Activated naive CD8-positive, alpha-beta T cell treated with anti-CD3 and anti-CD28 coated beads, Interleukin-2, amount 50 U/mL, for 24 hours (primary cell): ENCODE measurements at places on chromosomes 5 and 9.
A peak's percentile ranks its signal among the peaks of the same experiment; 100 is the strongest.

DNA sequence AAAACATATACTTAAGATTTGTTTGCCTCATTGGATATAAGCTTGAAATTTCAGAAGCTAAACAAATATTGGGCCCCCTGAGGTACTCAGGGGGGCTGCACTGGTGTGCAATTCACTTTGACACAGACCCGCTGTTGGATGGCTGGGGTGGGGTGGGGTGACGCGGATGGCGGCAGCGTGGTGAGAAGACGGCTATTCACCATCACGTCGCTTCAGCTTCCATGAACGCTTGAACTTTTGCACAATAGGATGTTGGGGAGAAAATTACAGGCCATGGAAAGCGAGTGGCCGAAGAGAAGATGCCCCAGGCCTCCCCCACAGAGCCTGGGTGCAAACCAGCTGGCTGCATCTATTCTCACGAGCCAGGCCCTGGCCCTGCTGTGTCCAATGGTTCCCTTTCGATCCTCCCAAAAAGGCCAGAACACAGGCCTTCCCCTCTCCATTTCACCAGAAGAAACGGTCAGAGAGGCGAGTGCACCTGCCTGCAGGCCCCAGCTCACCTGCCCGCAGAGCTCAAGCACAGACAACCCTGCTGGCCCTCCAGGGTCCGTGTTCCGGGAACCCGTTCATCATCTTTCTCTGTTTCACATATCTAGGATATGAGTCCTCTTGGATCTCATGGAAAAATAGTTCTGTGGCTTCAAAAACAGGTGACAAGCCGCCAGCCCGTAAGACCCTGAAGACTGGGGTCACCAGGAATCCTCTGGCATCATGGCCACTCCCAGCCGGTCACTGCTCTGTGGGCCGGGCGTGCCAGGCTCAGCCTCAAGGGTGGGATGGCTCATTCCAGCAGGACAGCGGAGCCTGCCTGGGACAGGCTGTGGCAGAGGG is 46.8 kb upstream of the SARDH start:
- no peaks in the 10 kb centered on the region for H3K36me3 ChIP-seq
- no peaks in the 10 kb centered on the region for H3K27me3 ChIP-seq
- H3K4me1 ChIP-seq: peaks cover 9% of the 10 kb centered on the region
- H3K27ac ChIP-seq: no peak overlapping the region

DNA sequence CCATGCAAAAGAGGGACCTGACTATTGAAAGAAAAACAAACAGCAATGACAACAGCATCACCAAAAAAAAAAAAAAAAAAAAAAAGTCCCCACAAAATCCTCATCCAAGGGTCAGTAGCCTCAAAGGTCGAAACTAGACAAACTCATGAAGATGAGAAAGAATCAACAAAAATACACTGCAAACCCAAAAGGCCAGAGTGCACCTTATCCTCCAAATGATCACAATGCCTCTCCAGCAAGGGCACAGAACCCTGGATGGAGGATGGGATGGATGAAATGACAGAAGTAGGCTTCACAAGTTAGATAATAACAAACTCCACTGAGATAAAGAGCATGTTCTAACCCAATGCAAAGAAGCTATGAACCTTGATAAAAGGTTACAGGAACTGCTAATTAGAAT is 250.4 kb upstream of the GRAMD2B start:
- H3K4me3 ChIP-seq: no peak overlapping the region
- no peaks in the 10 kb centered on the region for H3K27me3 ChIP-seq
- no peak for DNase-seq
- no peaks in the 10 kb centered on the region for H3K4me1 ChIP-seq
- no peaks in the 10 kb centered on the region for H3K36me3 ChIP-seq

DNA sequence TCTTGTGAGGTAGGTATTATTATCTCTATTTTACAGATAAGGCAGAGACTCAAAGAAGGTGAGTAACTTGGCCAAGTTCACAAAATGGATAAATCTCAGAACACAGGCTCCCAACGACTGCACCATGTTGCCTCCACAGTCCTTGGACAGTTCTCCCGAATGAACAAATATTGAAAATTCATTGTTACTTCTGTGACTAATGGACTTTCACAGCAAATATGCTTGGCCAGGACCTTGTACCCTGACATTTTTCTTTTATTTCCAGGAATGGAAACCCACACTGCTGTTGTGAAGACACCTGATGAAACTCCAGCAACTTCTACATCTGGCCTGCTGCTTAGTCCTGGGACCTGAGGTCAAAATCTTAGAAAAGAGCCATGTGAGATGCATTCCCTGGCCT is 2.5 kb upstream of the CYSTM1 start:
- H3K36me3 ChIP-seq: no peaks in the 10 kb centered on the region
- H3K27me3 ChIP-seq: no peaks in the 10 kb centered on the region
- H3K4me3 ChIP-seq: no peak overlapping the region
- no peak for DNase-seq
- no peak overlapping the region for H3K27ac ChIP-seq

- H3K36me3 ChIP-seq: no peaks in the 10 kb centered on the region
- H3K27me3 ChIP-seq: no peaks in the 10 kb centered on the region
- no peaks in the 10 kb centered on the region for H3K4me1 ChIP-seq
- no peak for DNase-seq
- H3K27ac ChIP-seq: no peak overlapping the region
- H3K4me3 ChIP-seq: no peak overlapping the region
These were observed 168.9 kb downstream of the MUSK start for GRCh38 chr9:110837401-110838005.

GRCh38 chr9:110130211-110130610 is 77.7 kb downstream of the C9orf152 start:
- no peak overlapping the region for H3K27ac ChIP-seq
- no peaks in the 10 kb centered on the region for H3K36me3 ChIP-seq
- no peaks in the 10 kb centered on the region for H3K27me3 ChIP-seq
- no peak for DNase-seq
- peaks cover 54% of the 10 kb centered on the region for H3K4me1 ChIP-seq

DNA sequence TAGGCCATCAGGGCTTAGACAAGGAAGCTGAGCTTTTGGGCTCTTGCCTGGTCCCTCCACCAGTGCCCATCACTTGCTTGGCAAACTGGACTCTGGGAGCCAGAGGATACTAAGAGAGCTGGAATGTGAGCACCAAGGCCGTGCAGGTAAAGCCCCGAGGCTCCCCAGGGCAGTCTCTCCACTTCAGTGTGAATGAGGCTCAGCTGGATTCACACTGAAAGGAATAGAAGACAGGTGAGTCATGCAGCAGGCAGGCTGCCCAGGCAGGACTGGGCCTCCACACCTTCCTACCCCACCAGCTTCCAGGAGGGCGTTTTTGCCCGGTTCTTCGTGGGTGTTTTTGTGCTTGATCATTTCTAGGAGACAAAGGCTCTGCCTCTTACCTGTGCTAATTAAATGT is 7.3 kb upstream of the CTSV start:
- no peaks in the 10 kb centered on the region for H3K4me1 ChIP-seq
- no peak overlapping the region for H3K27ac ChIP-seq
- peaks cover 30% of the 10 kb centered on the region for H3K27me3 ChIP-seq
- no peak overlapping the region for H3K4me3 ChIP-seq
- DNase-seq: no peak

DNA sequence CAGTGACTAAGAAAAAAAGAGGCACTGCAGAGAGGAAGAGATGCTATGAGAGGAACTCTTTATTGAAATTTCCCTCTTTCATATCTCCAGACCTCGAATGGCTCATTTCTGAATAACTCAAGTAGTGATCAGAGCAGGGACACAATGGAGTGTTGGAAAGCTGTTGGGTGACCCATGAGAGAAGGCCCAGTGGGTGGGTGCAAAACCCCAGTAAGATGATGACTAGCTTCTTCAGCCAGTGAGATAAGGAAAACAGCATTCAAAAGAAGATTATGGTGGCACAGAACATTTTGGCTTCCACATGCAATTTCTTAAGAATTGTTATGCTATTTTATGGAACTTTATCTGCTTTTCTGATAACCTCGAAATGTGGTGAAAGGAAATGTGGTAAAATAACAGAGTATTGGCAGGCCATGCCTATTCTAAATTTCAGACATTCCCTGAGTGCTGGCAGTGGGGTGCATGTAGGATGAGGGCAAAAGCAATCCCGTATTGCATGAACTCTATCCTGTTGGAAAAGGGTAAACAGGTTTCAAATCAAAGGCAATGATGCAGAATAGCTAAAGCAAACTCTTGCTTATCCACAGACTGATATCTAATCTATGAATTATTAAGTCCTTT is 128.0 kb upstream of the KLF9 start:
- no peak for DNase-seq
- H3K27me3 ChIP-seq: no peaks in the 10 kb centered on the region
- H3K36me3 ChIP-seq: no peaks in the 10 kb centered on the region
- no peak overlapping the region for H3K4me3 ChIP-seq

DNA sequence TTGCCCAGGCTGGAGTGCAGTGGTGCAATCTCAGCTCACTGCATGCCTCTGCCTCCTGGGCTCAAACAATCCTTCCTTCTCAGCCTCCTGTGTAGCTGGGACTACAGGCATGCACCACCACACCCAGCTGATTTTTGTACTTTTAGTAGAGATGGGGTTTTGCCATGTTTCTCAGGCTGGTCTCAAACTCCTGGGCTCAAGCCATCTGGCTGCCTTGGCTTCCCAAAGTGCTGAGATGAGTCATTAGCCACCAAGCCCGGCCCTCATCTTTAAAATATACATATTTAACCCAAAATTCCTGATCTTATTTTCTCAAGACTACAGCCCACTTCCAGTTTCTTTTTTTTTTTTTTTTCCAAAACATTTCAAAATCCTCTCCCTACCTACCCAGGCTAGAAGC is 31.7 kb upstream of the MINAR2 start:
- no peak overlapping the region for H3K4me3 ChIP-seq
- H3K4me1 ChIP-seq: no peaks in the 10 kb centered on the region

GRCh38 chr5:13740471-13740870 is 204.0 kb downstream of the DNAH5 start:
- no peaks in the 10 kb centered on the region for H3K36me3 ChIP-seq
- no peaks in the 10 kb centered on the region for H3K4me1 ChIP-seq
- no peak overlapping the region for H3K4me3 ChIP-seq
- no peak overlapping the region for H3K27ac ChIP-seq
- DNase-seq: no peak

DNA sequence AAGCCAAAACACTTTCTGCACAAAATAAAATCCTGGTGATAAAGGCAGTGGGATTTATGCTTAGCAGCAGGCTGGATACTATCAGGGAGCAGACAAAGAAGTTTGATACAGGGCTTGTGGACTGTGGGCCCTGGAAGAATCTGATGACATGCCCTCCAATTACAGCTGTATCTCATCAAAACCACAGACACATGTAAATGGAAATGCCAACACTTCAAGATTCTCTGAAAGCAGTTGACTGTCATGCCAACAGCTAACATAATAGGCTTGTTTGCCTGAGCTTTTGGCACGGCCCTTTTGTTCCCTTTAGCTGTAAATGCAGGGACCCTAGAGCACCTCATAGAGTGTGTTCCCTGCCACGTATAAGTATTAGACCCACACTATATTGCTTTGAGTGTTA is 114.4 kb downstream of the STK32A start:
- H3K4me3 ChIP-seq: no peak overlapping the region
- no peak for DNase-seq
- no peaks in the 10 kb centered on the region for H3K4me1 ChIP-seq

DNA sequence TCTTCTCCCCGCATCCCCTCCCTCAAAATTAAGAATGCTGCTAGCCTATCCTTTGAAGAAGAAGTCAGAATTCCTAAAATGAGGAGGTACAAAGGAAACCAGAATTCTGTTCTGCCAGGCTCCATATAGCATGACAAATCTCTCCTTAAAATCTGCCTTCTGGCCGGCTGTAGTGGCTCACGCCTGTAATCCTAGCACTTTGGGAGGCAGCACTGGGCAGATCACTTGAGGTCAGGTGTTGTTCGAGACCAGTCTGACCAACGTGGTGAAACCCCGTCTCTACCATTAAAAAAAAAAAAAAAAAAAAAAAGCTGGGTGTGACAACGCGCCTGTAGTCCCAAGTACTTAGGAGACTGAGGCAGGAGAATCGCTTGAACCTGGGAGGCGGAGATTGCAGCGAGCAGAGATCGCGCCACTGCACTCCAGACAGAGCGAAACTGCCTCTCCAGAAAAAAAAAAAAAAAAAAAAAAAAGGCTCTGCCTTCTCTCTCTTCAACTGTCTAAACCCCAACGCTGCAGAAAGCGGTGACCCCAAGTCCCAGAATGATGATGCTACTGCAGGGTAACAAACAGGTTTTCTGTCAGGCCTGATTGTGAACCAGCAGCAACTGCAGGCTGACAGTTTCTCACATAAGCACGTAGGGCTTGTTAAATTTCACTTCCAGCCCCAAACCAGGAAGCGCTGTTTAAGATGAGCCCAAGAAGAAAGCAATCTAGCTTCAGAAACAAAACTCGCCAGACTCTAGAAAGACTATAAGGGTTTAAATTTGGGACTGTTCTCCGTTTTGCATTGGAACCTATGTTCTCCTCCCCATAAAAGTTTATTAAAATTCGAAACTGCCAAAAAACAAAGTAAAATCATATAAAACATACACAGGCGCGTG is 963 bp upstream of the CAST start:
- H3K4me3 ChIP-seq: peak overlapping the region; percentile 96
- no peaks in the 10 kb centered on the region for H3K36me3 ChIP-seq
- DNase-seq: peak; percentile 27

DNA sequence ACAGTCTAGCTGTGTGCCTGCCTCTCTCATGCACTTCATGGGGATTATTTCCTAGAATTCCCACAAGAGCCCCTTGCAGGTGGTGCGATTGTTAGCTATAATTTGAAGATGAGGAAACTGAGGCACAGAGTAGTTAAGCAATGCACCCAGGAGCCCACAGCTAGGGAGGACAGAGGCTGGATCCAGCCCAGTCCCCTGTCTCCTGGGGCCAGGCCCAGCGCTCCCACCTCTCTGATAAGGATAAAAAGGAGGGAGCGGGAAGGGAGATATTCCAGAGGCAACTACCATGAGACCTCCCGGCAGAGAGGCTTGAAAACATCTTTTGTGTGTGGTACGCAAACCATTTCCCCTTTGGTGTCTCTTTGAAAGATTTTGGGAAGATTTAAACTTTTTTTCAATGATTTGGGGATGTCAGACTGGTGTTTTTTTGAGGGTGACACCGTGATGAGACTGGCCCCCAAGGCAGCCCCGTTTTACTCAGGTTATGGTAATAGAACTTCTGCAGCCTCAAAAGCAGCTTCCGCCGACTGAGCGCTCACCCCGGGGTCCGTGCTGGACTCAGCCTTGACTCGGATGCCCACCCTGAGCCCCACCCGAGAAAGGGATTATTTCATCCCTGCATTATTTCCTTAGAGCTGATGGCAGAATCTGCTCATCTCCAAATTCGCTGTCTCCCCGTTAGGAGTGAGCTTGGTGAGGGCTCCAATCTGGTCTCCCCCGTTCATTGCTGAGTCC is 144.7 kb upstream of the IER5L start:
- H3K27me3 ChIP-seq: peaks cover 2% of the 10 kb centered on the region
- H3K36me3 ChIP-seq: no peaks in the 10 kb centered on the region
- no peak overlapping the region for H3K4me3 ChIP-seq
